NCI-H187 (cell line): ENCODE measurements at places on chromosomes 1 and 21.

GRCh38 chr1:192632641-192633532 lies 3.1 kb upstream of the RGS13 start:
- no peak for DNase-seq

DNA sequence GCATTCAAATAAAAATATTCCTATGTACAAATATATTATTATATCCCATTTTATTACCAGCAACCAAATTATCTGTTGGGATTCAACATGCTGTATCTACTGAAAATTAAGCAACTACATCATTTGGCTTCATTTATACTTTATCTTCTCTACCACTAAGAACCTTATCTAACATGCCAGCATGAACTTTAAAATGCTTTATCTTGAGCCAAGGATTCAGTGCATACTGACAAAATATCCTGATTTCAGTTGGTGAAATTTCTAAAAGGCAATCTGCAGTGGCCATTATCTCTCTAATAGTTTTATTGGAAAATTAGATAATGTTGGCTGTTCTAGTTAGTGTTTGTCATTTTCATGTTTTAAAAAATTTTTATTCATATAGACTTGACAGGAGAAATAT lies 1149.9 kb downstream of the KCNT2 start:
- DNase-seq: no peak

GRCh38 chr1:54121482-54122134 lies 31.2 kb downstream of the CDCP2 start:
- no peak for DNase-seq

DNA sequence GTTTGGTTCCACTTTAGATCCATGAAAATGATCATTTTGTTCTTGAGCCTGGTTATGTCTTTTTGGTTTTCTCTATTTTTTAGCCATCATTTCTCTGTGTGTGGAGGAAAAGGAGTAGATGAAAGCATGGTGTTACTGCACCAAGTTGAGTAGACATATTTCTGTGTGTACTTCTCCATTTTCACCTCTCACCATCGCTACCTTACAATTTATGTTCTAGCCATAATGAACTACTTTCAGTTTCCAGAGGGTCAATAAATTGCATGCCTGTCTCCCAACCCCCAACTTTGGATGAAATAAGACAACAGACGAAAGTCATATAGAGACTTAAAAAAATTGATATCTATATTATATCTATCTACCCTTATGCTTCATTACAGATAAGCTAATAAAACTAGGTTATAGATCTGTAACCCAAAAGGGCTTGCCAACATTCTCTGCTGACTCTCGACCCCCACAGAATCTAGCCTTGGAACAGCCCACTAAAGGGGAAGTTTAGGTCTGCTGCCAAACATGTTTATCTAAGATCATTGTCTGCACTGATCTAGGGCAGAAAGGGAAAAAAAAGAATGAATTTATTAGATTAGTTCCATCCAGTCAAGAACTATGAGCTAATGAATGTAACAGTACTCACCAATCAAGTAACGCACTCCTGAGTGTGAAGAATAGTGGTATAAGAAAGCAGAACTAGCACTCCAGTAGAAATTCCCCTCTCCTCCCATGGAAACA lies 7.5 kb upstream of the MAN1A2 start:
- DNase-seq: no peak

GRCh38 chr1:16218014-16218673 lies 5.7 kb upstream of the ARHGEF19 start:
- no peak for DNase-seq

DNA sequence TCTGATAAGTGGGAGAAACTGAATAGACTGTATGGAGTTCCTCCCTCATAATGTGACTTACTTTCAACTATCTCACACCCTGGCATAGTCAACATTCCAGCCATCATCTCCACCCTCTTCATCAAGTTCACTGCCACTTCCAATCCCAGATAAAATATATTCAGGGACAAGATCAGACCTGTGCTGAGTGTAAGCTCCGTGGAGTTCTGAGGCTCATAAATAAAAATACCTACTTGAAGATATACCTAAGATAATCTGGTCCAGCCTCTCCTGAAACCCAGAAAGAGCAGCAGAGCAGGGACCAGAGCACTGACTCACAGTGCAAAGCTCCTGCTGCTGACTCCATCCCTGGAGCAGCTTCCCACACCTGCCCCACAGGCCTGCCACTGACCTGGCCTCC lies 1.7 kb upstream of the LCE7A start:
- DNase-seq: no peak

DNA sequence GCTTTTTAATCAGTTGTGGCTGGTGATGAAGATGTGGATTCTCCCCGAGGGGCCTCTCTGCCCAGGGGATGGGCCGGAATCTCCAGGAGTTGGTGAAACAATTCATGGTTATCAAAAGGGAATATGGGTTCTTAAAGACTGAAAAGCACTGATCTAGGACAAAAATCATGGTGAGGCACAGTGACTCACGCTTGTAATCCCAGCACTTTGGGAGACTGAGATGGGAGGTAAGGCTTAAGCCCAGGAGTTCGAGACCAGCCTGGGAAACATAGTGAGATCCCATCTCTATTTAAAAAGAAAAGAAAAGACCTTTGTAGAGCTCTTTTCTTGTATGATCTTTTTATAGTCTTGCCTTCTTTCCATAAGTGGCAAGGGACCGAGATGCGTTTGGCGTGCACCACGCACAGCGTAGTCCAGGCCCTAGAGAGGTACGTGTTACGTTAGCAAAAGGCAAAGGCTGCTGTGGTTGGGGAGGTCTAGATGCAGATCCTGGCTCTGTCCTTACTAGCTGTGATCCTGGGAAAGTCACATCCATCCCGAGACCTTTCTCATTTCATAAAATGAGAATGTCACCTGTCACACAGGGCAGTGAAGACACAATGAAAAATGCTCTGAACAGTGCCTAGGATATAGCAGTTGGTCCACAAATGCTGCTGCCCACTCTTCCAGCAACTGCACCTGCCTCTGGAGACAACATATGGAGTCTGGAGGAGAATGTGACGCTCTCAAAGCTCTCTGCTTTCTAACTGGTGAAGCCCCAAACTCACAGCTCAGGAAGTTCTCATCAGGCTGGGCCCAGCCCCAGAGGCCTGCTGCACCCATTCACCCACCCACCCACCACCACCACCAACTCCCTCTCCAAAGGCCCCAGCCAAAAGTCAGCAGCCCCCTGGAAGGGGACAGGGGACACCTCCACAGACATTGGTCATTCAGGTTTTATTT lies 54.8 kb downstream of the KIF21B start:
- DNase-seq: no peak

DNA sequence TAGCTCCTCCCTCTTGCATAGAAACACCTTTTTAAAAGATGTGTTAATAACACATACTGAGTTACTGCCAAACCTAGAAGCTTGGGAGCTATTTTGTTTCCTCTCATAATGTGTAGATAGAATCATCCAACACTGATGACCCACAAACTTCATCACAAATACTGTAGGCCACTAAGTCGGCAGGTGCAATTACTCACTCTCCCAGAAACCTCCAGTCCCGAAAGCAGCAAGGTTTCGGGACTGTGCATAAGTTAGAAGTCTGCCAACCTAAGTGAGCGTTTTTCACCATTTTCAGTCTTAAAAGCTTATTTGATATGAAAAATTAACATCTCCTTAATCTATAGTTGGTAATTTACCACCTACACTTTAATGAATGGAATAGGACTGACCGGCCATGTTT lies 32.0 kb downstream of the C1orf198 start:
- no peak for DNase-seq

GRCh38 chr1:111214074-111214801 lies 13.3 kb upstream of the CHI3L2 start:
- no peak for DNase-seq

GRCh38 chr21:39144191-39144590 lies 39.1 kb downstream of the PSMG1 start:
- no peak for DNase-seq

DNA sequence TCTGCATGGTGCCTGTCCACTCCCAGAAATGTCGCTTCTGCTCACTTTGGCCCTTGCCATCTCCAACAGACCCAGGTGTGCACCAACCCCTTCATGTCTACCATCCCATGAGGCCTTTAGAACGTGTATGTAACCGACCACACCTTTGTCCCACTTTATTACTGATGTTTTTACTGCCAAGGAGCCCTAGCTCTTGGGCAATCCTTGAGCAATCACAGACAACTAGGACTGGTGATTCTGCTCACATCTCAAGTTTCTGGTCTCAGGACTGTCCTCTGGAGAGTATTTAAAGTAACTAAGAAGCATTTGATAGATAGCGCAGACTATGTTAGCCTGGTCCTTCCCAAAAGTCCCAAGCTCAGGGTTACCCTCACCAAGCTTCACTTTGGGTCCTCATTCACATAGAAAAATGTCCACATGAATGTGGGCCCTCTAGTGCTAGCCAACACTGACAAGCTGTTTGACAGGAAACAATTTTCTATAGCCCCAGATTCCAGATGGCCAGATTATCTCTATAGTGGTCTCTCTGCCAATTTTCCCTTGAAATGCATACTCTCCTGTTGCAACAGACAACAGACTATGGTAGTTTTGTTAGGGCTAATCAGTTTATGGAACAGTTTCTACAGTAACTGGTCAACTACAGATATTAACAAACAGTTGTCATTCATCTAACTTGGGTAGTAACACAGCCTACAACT lies 6.9 kb upstream of the TMEM81 start:
- no peak for DNase-seq

- DNase-seq: no peak
Observed at GRCh38 chr1:8752921-8753713, 64.3 kb downstream of the RERE start.

DNA sequence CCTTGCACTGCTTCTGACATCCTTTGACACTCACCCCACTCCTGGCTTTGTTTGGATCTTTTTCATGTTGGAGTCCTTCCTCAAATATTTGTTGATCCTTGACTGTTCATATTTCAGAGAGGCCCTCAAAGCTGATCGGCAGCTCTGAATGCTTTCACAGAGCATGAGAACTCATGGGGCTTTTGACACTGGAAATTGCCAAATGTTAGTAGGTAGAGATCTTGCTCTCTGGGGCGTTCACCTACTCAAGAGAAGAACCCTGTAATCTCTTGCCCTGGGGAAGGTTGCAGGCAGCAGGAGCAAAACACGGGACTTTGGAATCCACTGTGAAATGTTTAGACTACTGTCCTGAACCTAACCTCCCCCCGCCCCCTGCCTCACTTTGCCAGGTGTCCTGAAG lies 67.4 kb upstream of the STUM start:
- DNase-seq: no peak

DNA sequence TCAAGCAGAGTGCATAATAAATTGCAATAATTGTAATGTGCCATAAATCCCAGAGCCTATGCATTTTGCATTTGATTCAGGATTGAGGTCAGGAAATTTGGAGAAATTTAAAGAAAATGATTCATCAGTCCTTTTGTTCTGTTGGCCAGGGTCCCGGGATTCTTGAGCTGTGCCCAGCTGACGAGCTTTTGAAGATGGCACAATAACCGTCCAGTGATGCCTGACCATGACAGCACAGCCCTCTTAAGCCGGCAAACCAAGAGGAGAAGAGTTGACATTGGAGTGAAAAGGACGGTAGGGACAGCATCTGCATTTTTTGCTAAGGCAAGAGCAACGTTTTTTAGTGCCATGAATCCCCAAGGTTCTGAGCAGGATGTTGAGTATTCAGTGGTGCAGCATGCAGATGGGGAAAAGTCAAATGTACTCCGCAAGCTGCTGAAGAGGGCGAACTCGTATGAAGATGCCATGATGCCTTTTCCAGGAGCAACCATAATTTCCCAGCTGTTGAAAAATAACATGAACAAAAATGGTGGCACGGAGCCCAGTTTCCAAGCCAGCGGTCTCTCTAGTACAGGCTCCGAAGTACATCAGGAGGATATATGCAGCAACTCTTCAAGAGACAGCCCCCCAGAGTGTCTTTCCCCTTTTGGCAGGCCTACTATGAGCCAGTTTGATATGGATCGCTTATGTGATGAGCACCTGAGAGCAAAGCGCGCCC lies 8.7 kb downstream of the PROX1 start:
- no peak for DNase-seq

DNA sequence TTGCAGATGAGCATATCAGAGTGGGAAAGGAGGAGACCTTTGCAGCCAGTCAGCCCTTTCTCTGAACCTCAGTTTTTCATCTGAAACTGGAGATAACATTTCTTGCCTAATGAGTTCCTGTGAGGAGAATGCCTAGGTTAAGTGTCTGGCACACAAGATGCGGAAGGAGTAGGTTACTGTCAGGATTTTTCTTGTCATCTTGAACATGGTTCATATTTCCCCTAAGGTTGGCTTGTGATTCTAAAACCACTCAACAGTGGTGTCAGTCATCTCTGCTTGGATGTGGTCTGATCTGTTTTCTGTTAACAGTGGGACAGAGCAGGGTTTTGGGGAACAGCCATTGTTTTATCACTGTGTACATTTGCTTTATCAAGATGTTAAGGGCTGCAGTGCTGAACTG lies 70.6 kb downstream of the TGFB2 start:
- DNase-seq: no peak

GRCh38 chr1:198417039-198417438 lies 123.4 kb downstream of the ATP6V1G3 start:
- DNase-seq: no peak

- no peak for DNase-seq
Observed at GRCh38 chr1:62796221-62796620, 12.3 kb downstream of the ATG4C start.

- no peak for DNase-seq
Observed at GRCh38 chr21:25331286-25331685, 276.0 kb downstream of the MRPL39 start.

DNA sequence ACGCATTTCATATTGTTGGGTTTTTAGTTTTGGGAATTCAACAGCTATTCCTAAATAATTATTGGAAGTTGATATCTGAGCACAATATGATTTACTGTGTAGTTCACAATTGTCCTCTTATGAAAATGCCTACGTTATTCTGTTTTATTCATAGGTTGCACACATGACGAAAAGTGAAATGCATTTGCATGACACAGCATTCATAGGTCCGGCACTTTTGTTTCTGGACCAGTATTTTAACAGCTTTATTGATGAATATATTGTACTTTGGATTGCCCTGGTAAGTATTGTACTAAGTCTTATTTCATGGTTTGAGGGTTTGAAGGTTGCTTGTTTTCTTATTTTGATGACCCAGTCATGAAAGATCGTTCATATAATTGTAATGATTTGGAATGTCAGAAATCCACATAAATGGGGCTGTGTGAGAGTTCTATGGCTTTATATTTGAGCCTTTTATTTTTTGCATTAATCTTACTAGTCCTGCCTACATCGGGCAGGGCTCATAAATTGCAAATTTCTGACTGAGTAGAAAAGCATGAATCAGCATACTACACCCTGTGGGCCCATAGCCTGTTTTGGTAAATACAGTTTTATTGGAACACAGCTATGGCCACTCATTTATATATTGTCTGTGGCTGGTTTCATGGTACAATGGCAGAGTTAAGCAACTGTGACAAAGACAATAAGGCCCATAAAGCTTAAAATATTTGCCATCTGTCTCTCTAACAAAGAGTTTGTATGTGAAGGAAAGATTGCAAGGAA lies 17.0 kb downstream of the DENND2D start:
- no peak for DNase-seq

GRCh38 chr1:62778208-62778607 lies 5.7 kb upstream of the ATG4C start:
- DNase-seq: no peak
